ENCODE measurements at places on chromosomes 11 and 22.

DNA sequence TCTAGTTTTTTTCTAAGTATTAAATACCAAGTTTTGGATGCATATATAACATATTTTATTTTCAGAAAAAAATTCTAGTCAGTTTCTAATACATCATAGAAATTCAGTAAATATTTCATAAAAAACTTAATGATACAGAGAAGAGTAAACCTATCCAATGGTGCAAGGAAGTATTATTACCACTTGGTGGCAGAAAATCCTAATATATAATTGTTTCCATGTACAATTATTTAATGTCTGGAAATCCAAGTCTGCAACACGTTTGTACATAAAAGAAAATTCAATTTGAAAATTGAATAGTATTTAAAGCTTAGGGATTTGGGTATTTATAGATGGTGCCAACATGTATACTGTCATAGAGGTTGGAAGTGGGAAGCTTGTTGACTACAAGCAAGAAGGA is 127.0 kb downstream of the TRPC6 start:
- peak; percentile 17 for DNase-seq

DNA sequence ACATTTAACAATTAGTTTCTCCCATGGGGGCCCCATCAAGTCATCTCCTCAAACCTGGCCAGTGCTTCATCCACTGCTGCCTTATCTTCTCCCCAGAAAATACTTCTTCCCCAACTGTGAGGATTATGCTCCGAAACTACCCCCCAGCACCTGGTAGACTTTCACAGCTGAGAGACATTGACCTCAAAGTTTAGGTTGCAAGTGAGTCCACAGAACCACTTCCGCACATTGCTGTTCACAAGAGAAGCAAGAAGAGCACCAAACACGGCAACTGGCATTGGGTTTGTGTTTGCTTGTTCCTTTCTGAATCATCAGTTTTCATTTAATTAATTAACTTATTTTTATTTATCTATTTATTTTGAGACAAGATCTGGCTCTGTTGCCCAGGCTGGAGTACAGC is 6.1 kb downstream of the MCHR1 start:
- DNase-seq: no peak

DNA sequence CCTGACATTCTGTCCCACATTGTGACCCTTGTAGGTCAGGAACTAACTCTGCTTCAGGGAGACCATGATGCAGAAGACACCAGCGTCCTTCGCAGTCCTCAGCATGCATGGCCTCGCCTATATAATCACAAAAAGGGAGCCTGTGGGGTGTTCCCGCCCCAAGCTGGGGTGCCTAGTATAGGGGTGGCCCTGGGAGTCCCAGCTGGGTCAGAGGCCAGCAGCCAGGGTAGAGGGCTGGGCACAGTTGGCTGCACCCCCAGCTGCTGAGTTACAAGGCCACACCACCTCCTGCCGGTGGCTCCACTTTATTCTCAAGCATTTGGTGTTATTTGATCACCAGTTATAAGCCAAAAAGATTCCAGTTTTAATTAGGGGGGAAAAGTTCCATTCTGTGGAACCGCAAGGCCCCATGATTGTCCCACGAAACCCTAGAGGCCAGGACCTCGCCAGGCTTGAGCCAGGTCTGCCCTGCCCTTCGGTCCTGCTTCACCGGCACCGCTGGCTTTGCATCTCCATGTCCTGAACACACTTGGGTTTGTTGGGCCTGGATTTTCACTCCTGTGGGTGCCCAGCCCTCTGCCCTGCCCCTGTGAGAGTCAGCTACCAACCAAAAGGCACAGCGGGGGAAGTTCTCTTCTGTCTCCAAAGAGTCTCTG is 15.0 kb upstream of the GNB1L start:
- no peak for DNase-seq

DNA sequence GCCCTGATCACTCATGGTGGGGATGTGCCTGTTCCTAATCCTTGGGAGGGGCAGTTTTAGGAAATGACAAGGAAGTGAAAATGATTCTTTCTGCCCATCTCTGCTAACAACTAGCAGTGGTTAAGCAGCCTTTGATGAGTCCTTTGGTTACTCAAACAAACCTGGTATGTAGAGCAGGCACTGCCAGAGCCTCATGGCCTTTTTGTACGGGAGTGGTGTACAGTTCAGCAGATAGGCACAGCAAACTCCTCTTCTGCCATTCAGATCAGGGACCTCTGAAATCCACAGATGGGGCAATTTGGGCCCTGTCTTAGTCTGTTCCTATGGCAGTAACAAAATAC is 66.2 kb downstream of the FZD4 start:
- DNase-seq: no peak

GRCh38 chr11:68978931-68979594 is 1.7 kb downstream of the MRGPRD start:
- no peak for DNase-seq

GRCh38 chr22:29030618-29031226 is 30.9 kb downstream of the C22orf31 start:
- peak; percentile 84 for DNase-seq

DNA sequence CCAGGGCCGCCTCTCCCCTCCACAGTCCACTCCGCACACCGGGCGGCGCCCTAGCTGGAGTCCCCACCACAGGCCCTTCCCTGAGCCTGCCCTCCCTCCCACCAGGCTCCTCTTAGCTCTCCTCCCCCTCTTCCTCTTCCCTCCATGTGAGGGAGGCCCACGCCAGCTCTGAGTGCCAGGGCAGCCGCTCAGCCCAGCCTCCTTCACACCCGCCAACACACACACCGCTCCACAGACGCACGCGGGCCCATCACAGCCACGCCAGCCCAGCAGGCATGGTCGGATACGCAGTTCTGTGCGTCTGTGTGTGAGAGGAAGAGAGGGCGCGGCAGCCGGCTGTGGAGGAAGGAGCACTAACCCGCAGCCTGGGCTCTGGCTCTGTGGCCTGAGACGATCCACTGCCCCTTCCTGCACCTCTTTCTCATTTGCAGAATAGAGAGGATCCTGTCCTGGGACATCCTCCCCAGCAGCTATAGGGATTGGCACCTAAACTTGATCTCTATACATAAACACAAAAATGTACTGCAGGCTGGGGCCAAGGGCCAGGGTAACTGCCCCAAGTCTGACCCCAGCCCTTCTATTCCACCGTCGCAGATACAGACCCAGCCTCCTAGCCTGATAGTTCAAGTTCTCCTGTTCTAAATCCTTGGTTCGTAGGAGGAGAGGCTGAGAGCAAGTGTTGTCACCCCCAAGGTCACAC is 3.5 kb downstream of the CHRM4 start:
- no peak for DNase-seq

DNA sequence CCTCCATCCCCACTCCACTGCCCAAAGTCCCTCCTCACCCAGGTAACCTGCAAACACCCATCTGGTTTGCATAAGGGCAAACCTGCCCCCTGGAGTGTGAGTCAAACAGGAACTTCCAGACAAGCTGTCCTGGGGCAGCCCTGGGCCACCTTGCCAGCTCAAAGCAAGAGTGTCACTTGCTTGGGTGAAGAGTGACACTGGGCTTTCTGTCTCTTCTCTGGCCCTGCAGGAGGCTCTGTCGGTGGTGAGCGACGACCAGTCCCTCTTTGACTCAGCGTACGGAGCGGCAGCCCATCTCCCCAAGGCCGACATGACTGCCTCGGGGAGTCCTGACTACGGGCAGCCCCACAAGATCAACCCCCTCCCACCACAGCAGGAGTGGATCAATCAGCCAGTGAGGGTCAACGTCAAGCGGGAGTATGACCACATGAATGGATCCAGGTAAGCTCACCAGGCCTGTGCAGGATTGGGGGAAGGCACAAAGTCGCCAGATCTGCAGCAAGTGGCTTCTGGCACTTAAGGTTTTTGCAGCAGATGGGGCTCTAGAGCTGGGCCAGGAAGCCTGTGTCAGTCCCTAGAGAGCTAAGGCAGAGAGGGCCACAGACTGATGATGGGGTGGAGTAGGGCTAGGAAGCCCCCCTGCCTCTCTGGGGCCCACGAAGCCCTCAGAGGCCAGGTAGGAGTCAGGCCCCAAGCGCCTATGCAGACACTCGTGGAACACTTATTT is 64.2 kb downstream of the FLI1 start:
- DNase-seq: no peak

DNA sequence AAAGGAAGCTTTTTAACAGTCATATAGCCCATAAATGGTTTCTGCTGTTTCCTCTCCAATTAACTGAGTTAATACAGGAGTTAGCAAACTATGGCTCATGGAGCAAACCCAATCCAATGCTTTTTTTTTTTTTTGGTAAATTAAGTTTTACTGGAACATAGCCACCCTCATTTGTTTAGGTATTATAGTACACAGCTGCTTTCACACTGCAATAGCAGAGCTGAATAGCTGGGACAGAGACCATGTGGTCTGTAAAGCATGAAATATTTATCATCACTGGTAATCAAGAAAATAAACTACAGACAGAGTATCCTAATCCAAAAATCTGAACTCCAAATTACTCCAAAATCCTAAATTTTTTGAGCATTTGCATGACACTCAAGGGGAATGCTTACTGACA is 53.7 kb downstream of the RDX start:
- peak; percentile 3 for DNase-seq

DNA sequence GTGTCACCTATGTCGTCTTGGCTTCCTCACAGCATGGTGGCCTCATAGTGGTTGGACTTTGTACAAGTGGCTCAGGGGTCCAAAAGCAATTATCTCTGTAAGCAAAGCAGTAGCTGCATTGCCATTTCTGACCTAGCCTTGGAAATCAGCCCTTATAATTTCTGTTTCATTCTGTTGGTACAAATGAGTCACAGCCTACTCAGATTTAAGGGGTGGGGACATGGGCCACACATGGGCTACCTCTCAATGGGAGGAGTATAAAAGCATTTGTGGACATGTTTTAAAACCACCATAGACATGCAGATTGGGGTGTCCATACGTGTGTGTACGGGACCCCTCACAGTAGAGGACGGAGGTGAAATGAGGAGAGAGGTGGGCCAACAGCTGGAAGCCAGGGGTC is 41.6 kb downstream of the CHRDL2 start:
- DNase-seq: peak; percentile 78

- DNase-seq: no peak
Observed at GRCh38 chr11:133902506-133902905, 54.3 kb downstream of the IGSF9B start.

DNA sequence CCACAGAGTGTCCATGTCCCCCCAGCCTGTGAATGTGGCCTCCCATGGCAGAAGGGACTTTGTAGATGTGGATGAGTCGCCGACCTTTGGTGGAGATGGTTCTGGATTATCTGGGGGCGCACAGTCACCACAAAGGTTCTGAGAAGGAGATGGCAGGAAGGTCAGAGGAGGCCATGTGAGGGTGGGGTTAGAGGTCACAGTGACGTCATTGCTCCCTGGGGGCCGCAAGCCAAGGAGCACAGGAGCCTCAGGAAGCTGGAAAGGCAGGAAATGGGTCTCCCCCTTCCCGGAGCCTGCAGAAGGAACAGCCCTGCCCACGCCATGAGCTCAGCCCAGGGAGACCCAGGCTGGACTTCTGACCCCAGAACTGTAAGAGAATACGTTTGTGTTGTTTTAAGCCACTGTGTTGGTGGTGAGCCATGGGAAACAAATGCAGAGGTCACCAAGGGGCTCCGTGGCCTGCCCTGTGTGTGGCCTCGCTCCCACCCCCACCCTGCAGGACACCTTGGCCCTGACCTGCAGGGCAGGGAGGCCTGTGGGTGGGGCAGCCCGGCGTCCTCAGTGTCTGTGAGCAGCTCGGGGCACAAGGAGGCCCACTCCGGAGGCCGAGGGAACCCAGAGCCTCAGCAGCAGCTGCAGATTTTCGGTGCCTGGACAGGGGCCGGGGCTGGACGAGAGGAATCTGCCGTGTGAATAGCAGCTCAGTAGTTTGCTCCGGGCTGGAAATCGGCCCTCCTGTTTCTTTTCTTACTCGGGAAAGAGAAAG is 32.1 kb downstream of the GRAMD4 start:
- peak; percentile 18 for DNase-seq
